ENCODE measurements at places on chromosomes 6 and 20.

DNA sequence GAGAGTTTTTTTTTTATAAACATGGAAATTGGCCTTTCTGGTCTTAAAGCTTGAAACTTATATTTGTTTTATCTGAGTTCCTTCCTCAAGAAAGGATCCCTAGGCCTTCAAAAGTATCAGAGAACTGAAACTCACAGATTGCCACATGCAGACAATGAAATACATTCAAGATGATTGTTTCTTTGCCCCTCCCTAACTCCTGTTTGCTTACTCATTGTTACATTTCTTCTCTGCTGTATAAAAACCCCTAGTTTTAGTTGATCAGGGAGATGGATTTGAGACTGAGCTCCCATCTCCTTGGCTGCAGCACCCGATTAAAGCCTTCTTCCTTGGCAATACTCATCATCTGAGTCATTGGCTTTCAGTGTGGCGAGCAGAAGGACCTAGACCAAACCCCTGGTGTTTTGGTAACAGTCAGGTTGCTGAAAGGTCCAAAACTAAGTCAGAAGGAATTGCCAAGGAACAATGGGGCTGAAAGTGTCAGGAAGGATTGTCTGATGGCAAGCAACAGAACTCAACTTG, 132.3 kb upstream of the SULF2 start:
- no peak for DNase-seq

DNA sequence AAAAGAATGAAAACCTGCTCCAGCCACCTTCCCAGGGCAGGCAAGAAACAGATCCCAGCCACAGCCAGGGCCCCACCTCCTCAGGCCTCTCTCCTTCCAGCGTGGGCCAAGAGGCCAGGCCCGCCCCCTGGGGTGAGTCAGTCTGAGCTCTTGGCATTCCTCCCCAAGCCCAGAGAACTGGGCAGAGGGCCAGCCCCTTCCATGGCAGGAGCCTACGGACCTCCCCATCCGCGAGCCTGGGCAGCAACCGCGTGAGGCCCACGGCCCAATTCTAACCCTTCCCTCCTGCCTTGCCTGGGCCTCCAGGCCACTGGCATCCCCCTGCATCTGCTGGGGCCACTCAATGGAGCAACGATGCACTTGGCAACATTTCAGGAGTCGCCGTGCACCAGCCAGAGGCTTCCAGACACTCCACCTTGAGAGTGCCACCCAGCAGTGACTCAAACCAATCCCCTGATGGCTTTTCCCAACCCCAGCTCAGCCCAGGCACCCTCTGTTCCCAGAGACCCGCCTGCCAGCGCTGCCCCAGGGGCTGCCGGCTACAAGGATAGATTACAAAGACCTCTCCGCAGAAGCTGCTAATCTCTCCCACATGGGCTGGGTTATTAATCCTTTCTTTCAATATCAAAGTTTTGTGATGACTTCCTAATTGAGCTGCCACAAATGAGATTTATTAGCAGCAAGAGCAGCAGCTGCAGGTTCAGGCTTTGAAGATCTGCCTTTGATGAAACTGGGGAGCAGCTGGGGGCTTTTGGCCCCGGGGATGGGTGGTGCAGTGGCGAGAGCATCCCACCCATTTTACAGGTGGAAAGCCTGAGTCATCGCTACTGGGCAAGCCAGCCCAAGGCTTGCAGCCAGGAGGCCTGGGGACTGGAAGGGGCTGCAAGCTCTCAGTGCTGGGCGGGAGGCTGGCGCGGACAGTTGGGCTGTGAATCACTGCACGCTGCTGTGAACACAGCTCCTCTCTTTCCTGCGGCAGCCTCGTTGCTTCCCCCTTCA, 85.7 kb downstream of the NFATC2 start:
- peak; percentile 97 for DNase-seq

- peak; percentile 11 for DNase-seq
Measured at GRCh38 chr6:107418118-107418517, 41.2 kb downstream of the PDSS2 start.

- DNase-seq = no peak
Measured at GRCh38 chr20:20731945-20732296, 19.5 kb upstream of the RALGAPA2 start.

- DNase-seq = no peak
Measured at GRCh38 chr6:148846778-148847761, 100.2 kb downstream of the UST start.

DNA sequence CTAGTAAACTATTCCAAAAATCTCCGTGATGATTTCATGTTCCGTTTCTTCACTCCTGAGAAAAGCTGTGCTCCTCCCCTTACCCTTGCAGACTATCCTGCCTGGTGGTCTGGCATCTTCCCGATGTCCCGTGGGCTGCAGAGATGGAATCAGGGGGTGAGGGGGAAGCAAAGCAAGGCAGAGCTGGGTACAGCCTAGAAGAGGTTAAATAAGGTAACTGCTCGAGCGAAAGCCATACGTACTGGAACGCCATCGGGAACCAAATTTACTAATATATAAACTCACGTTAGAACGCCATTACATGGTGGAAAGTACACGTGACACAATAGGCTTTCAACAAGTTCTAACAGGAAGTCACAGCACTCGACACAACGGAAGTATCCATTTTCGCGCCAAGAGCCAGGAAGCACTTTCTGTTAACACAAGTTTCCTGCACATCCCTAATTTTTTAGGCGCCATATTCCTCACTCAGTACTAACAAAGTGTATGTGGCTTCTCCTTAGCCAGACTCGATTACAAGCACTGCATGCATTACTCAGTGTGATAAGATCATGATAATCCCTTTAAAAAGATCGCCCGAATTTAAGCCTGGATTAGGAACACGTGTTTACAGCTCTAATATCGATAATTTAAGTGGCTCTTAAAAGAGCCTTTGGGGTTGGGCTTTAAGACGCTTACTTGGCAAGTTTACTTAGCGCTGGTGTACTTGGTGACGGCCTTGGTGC, 101.6 kb upstream of the PRSS16 start:
- peak; percentile 93 for DNase-seq

DNA sequence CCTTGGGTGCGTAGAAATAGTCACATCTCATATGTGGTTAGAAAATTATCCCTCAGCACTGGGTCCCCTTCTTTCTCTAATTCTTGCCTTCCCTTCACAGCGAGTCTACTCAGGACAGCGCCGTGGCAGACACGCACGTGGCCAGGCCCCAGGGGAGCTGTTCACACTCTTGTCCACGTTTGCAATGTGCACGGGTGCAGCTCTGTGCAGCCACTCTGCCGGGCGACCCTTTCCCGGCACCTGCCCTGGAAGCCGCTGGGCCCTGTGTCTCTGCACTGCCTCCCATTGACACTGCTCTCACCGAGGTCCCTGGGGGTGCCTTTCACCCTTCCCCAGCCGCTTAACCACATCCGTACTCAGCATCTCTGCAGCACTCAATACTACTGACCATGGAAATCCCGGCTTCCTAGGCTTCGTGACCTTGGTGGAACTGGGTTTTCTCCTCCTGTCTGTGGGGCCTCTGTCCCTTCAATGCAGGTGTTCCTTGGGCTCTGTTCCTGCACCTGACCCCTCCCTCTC, 104.9 kb downstream of the DACT2 start:
- DNase-seq = no peak
